ENCODE measurements at places on chromosomes 16 and 17.

DNA sequence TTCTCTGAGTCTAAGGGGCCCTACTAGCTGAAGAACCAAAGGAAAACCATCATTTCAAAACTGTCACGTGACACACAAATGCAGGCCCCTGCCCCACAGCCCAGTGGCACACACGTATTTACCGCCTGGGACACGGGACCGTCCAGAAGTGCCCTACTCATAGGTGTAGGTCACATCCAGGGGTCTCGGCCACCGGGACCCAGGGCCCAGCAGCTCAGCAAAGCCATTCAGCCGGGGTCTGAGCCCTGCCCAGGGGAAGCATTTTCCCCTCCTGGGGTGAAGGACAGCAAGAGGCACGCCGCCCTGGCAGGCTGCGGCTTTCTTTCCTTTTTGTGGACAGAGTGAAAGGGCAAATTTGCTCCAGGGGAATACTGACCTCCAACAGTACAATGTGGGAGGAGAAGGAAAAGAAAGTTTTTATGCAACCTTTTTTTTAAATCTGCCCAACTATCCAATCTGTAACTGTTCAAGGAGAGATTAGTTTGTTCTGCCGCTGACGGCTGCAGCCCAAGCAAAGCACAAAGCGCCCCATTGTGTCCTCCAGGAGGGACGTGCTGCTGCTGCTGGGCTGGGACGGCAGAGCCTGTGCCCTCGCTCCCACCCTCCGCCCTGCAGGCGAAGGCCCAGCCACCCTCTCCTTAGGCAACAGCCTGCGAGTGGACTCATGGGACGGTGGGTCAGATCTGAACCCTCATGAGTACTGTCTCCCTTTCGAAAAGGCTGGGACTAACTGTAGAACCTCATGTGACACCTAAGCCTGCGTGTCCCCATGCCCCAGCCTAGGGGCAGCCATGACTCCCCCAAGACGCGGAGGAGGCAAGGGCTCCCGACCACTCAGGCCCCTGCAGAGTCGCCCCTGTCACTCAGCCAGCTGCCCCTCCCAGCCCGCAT lies 21.3 kb downstream of the SLC7A5 start:
- no peak for DNase-seq

- DNase-seq: no peak
Observed at GRCh38 chr16:28913946-28914724, 10.9 kb downstream of the RABEP2 start.

- no peak for DNase-seq
Observed at GRCh38 chr16:56345406-56346050, 79.8 kb downstream of the AMFR start.

DNA sequence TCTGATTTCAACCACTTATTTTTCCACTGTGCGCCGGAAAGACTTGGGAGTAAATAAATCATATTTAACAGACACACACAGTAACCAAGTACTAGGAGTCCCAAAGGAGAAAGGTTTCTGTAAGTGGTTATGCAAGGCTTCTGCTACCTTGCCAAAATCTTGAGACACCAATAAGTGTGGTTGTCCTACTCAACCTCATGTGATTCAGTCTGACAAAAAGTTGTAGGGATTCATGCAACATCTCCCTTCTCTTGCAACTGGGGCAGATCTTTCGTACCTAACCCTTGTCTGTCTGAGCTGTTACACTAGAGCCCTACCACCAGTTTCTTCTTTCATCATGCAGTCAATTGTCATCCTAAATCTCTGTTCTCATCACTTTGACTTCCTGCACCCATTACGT lies 69.9 kb upstream of the NUDT7 start:
- no peak for DNase-seq

DNA sequence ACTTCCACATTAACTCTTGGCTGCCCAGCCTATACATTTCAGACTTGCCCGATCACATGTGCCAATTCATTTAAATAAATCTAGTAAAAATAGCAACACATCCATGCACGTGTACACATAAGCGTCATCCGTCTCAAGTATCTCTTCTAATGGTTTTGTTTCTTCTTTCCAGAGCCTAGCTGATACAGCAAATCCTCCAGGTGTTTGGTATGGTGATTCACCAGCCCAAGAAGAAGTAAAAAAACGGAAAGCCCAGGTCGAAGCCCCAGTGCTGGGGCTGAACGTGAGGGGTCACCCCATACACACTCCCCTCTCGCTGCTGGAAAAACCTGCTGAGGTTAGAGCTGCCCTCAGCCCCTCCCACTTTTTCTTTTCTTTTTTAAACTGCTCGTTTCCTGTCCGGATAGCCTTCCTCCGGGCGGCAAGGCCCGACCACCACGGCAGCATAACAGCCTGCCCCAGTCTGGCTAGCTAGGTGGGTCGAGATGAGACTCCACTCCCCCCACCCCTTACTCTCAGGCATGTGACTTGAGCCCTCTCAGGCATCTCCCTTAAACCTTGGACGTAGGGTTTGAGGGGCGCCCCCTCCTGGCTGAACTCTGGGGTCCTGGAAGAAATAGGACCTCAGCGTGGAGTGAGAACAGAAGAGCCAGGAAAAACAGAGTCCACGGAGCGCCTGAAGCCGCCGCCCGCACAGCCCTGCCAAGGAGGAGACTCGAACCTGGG lies 13.9 kb upstream of the OR1F1 start:
- no peak for DNase-seq

- DNase-seq: peak; percentile 72
Observed at GRCh38 chr16:85571813-85572619, 41.1 kb upstream of the GSE1 start.

- no peak for DNase-seq
Observed at GRCh38 chr17:49766918-49767530, 3.1 kb upstream of the FAM117A start.

DNA sequence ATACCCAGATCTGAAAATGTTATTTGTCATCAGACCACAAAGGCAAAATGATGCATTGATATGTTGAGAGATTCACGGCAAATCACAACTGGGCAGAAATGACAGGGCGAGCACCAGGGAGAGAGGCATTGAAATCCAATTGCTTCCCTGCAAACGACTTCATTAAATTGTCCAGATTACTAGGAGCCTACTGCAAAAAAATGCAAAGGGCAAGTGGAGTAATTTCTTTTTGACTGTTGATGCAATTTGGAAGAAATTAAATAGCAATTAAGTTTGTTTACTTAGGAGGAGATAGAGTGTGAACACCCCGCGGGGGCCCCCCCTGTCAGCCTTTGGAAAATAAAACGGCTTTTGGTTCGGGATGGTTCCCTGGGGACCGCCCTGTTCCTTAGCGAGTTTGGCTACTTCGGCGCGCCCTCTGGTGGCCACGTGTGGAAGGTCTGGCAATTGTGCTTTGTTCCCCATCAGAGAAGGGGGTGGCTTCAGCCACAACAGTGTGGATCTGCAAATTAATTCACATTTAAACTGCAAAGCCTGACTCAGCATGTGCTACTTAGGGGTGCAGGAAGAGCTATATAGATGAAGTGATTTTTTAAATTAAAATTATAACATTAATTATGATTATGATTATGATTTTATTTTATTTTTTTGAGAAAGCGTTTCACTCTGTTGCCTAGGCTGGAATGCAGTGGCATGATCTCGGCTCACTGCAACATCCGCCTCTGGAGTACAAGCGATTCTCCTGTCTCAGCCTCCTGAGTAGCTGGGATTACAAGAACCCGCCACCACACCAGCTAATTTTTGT lies 14.5 kb upstream of the TMC7 start:
- peak; percentile 58 for DNase-seq

DNA sequence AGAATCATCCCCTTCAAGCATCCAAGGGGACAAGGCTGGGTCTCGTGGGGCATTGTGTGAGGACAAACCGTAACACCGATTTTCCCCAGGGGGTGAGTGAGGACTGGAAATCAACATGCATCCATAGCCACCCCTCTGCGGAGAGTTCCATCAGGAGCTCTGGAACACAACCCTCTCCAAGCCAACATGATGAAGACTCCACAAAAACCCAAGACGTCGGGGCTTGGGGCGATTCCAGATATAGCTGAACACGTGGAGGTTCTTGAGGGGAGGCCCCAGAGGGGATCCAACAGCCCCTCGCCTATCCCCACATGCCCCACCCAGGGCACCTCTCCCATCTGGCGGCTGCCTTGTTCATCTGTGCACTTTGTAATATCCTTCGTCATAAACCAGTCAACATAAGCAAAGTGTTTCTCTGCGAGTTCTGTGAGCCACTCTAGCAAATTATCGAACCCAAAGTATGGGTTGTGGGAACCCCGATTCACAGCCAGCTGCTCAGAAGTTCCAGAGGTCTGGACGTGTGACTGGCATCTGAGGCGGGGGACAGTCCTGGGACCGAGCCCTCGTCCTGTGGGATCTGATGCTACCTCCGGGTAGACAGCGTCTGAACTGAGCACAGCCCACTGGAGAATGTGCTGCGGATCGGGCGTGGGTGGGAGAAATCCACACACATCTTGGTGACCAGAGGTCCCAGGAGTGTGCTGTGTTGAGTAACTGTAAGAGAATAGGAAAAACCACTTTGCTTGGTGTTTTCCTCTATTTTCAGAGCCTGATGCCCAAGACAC lies 55.5 kb downstream of the RPH3AL start:
- no peak for DNase-seq
